Gastroesophageal sphincter (tissue), 4 donors: ENCODE measurements at places on chromosomes 1 and 21. TPM values are rescaled to one million over a fixed set of nuclear protein-coding genes. Genes with fewer than 3 reads are reported as not detected.
A peak's percentile ranks its signal among the peaks of the same experiment; 100 is the strongest.

Gene LRRC38
- not detected for total RNA-seq

Gene FAM229A
- total RNA-seq, result 6.3 TPM

Gene INAVA
- total RNA-seq, result 0.47 TPM

Gene CD1B
- total RNA-seq, result not detected

Gene OR2G6
- not detected for total RNA-seq

Gene AMY2A
- not detected for total RNA-seq

Gene TIE1
- 42.6 TPM for total RNA-seq

Gene LCE1E
- not detected for total RNA-seq

GRCh38 chr1:163069142-163069541 is at the start of gene RGS4:
RGS4 (plus strand) TSS chr1:163069361; CDS start chr1:163069485, 124 bp downstream.
- peak; percentile 88 for ATAC-seq

DNA sequence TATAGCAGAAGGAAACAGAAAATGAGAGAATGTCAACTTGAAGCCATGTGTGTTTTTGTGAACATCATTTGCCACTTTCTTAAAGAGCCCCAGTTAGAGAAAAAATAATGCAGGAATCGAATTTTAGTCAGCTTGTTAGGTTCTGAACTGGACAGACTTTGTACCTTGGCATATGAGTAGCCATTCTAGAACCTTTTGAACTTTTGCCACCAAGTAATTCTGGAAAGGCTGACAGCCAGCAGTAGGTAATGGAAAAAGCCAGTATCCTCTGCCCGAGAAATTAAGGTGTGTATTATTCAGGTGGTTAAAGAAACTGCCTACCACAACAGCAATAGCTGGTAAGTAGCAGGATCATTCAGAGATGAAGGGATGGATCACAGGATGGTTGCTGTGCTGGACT is 20.7 kb downstream of the LRRC8D start:
- ATAC-seq, result no peak

DNA sequence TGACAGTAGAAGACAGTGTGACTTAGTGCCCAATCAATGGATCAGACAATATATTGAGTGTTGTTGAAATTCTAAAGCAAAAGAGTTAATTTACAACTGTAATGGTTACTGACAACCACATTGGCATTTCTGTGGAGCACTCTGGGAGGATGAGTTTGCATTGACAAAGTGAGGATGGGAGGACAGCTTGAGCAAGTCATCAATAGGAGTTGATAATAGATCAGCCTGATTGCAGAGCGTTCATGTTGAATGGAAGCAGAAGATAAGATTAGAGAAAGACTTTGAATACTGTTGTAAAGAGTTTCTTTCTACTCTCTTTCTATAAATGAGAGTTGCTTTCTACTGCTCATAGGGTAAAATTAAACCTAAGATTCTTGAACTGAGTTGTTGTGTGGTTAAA is 3.9 kb downstream of the EEIG2 start:
- ATAC-seq, result no peak

GRCh38 chr1:42135426-42135825 is 17.8 kb upstream of the GUCA2B start:
- ATAC-seq, result no peak

GRCh38 chr1:178684542-178685000 is 40.5 kb upstream of the RALGPS2 start:
- ATAC-seq, result peak; percentile 65

GRCh38 chr1:230542681-230543080 is 99.6 kb upstream of the COG2 start:
- ATAC-seq, result no peak

GRCh38 chr1:98854137-98854536 is 150.5 kb downstream of the PLPPR5 start:
- ATAC-seq, result no peak

DNA sequence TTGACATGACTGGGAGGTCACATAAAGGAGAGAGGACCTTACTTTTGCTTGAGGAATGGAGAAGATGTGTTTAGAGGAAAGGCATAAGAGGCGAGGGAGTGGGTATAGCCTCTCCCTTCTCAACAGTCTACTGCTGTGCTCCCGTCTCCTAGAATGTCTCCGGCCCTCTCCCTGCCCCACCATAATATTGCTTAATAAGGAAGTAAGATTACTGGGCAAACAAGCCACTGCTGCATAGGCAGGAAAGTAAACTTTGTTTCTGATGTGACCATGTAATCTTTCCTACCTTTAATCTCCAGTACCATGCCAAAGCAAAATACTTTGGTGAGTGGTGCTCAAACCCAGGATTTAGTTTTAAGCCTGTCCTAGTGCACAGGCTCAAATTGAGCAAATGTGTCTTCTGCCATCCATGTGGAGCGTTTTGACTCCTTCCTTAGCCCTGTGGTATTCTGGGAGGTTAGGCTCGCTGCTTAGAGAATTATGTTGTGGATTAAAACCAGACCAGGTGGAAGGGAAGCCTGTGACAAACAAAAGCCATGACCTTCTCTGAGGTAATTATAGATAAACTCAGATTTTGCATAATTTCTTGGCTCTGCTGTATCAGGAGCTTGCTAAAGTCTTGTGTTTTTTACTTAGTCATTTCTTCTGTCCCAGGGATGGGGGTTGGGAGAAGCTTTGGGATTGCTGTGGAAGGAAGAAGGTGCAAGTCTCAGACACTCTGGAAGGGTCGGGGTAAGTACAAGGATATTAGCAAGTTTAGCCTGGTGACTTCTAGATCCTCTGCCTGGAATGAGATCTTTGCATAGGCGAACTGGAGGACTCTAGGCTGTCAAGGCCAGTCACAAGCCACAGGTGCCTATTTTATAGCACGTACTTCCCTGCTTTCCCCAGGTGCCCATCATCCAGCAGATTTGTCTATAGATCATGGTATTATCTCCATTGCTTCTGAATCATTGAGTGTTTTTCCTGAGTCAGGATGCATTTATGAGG is 34.5 kb upstream of the DIPK1A start:
- ATAC-seq, result no peak

DNA sequence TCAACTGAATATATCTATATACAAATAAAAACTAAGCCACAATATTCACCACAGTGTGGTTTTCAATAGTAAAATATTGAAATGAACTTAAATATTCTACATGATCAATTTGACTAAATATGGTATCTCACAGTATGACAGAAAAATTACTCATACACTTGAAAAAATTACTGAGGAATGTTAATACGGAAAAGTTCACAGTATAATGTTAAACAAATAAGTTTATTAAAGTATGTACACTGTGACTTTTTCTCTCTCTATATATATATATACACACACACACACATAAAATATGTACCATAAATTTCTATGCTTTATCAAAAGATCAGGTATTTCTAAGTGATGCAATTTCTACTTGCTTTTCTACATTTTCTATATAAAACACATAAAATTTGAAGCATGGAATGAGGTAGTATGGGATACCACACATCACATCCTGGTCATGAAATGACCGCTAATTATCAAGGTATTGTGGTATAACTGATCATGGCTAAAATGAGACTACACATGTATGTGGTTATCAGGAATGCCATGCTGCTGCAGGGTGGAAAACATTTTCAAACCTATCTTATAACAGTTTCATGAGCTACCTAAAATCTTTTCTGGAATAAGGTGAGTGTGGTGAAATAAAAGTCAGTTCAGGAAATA is 102.3 kb downstream of the CDC42BPA start:
- no peak for ATAC-seq

DNA sequence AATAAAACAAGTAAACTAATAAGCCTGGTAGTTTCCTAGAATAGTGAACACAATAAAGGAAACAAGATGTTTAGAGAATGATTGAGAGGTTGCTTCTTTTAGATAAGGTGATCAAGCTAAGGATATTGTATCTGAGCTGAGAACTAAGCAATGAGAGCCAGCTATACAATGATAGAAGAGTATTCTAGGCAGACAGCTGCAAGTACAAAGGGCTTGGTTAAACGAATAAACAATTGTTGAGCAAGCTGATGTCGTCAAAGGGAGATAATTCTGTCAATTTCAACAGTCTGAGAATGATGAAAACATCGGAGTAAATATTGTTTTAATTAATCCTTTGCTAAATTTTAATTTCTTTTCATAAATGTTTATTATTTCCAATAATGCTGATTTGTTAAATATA is 5.5 kb upstream of the FH start:
- ATAC-seq, result no peak

- ATAC-seq, result no peak
These were observed 54.4 kb downstream of the PRSS38 start for GRCh38 chr1:227869851-227870305.

DNA sequence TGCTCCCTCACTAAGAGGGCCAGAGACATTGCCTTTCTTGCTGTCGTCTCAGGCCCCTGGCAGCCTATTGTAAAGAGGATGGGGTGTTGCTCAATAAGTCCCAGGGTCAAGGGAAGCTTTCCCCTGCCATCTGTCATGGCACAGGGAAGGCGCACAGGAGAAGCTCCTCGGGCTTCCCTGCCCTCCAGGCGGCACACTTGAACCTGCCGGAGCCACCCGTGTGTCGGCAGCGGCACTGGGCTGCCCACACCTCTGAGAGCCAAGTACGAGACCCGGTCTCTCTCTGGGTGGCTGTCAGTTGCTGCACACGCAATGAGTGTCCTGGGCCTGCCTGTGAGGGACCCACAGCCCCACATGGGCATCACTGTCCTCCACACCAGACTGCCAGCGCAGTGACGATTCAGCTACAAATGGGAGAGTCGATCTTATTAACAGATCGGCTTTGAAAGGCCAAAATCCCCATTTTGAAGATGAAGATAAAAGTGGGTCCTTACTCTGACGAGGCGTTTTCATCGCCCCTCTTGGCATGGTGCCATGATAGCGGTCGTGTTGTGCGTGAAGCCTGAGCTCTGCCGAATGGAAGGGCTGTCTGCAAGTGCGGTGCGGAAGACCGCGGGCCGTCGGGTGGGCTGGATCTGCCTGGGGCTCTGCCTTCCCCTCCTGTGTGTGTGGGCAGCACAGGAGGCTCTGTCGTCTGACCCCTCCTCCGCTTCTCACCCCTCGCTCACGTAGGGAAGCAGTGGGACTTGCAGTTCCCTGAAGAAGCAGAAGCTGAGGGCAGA is 29.2 kb upstream of the PDXK start:
- ATAC-seq, result no peak

GRCh38 chr1:112548547-112548946 is 39.8 kb downstream of the WNT2B start:
- ATAC-seq, result no peak

- ATAC-seq, result no peak
These were observed 42.7 kb upstream of the SLC30A1 start for GRCh38 chr1:211621447-211622198.
